Putamen (tissue), 1 donor: ENCODE measurements at places on chromosomes 3 and 15.

GRCh38 chr3:72331076-72331475, 517.2 kb downstream of the SHQ1 start:
- no peak for DNase-seq

DNA sequence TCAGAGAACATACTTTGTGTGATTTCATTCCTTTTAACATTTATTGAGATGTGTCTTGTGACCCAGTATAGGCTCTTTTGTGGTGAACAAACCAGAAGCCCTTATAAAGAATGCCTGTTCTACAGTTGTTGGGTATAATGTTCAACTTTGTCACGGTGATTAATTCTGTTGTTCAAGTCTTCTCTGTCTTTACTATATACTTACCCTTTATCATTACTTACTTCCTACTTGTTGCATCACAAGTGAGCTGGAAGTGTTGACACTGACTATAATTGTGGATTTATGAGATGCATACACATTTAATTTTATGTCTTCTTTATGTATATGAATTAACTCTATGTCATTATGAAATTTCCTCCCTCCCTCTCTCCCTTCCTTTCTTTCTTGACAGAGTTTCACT, 59.7 kb upstream of the TBL1XR1 start:
- no peak for DNase-seq

DNA sequence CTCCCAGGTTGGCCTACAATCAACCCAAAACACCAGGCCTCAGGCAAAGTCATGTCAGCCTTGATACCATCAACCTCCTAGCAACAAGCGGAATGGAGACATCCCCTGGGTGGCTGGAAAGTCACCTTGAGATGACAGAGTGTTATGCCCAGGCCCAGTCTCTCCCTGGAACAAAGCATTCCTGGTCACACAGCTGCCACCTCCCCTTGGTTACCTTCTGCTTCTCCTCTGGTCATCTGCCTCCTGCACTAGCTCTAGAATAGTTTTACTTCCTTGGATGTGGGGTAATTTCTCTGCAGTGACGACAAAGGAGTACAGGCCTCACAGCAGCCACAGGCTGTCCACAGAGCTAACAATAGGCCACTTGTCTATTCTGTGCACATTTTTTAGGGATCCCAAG, 114.9 kb downstream of the RFTN1 start:
- no peak for DNase-seq

DNA sequence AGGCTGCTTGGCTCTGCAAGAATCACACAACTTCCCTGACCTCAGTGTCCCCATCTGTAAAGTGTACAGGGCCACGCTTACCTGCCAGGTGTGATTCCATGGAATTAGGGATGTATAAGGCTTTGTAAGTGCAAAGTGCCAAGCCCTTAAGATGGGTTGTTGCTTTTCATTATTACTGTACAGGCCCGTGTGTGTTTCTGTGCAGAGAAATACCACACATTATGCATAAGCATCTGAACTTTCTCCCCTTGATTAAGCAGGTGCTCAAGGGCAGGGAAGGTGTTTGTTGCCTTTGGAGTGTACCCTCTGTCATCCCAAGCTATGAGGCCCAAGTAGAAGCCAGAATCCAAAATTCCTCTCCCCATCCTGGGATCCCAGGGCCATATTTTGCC, 13.6 kb upstream of the HRH1 start:
- no peak for DNase-seq

- no peak for DNase-seq
Measured at GRCh38 chr15:66036859-66037258, 167.6 kb downstream of the RAB11A start.

GRCh38 chr3:160106905-160107861, 118.0 kb upstream of the C3orf80 start:
- DNase-seq = no peak

DNA sequence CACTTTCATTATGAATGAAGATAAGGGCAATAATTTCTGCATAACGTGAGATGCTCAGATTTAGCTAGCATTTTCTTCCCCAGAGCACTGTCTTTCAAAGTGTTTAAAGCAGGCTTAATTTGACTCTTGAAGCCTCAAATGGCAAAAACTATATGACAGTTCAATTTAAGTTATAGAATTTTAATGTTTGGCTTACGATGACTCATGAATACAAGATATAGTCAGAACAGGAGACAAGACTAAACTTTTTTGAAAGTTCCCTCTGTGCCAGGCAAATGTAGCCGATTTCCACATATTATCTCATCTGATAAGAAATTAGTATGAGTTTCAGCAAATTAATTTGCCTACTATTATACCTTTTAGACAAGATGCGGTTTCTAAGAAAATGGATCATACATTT, 19.6 kb downstream of the ABI3BP start:
- no peak for DNase-seq

GRCh38 chr3:178522200-178523052, 13.8 kb upstream of the KCNMB2 start:
- DNase-seq = no peak

GRCh38 chr15:39743611-39744010, 39.0 kb downstream of the FSIP1 start:
- no peak for DNase-seq

- no peak for DNase-seq
Measured at GRCh38 chr3:16504242-16504641, 9.3 kb downstream of the RFTN1 start.
